ENCODE measurements at places on chromosomes 16 and 17. TPM values are rescaled to one million over a fixed set of nuclear protein-coding genes. Genes with fewer than 3 reads are reported as not detected.

GRCh38 chr17:19873346-19873745 lies 5.6 kb upstream of the ULK2 start:
- DNase-seq = no peak
- H3K27me3 ChIP-seq = no peaks in the 10 kb centered on the region
- H3K27ac ChIP-seq = no peak overlapping the region
- H3K4me1 ChIP-seq = no peaks in the 10 kb centered on the region

DNA sequence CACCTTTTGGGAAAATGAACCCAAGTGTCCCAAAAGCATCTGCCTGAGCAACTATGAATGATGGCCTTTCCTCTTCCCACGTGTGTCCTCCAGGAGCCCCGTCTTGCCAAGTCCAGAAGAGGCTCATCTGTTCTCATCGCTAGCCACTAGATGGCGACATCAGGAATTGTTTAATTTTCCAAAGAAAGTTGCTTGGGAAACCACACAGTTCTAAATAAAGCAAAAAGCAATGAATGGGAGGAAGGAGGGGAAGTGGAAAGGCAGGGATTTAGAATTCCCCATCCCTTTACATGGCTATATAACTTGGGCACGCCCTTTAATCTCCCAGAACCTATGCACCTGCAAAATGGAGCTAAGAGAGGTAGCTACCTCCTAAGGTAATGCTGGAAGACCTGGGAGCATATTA lies 9.0 kb upstream of the CDH5 start:
- H3K27me3 ChIP-seq = no peaks in the 10 kb centered on the region
- peaks cover 16% of the 10 kb centered on the region for H3K4me1 ChIP-seq
- peak; percentile 69 for DNase-seq
- H3K27ac ChIP-seq = no peak overlapping the region
- H3K36me3 ChIP-seq = no peaks in the 10 kb centered on the region

TMED6 gene
- 4.1 TPM for total RNA-seq

ERCC4 gene
- total RNA-seq = 12.1 TPM

TMEM114 gene
- total RNA-seq = not detected

HSD17B1 gene
- total RNA-seq = 2.3 TPM
